ENCODE measurements at places on chromosomes 6 and 20.
A peak's percentile ranks its signal among the peaks of the same experiment; 100 is the strongest.

GRCh38 chr6:169844946-169845345, 93.5 kb downstream of the ERMARD start:
- DNase-seq = no peak

DNA sequence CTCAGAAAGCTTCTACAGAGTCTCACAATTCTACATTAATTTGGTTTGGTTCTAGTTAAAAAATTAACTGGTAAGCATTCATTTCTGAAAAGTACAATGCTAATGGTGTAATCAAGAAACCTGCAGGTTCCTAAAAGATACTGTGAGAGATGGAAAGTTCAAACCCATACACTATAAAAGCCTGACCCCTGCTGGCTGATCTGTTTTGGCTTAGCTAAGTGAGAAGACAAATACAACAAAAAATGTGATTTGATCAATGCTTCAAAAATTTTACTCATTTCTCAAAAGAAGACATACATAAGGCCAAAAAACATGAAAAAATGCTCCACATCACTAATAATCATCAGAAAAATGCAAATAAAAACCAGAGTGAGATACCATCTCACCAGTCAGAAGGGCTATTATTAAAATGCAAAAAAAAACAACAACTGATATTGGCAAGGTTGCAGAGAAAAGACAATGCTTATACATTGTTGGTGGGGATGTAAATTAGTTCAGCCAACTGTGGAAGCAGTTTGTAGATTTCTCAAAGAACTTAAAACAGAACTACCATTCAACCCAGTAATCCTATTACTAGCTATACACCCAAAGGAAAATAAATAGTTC, 102.8 kb downstream of the MOXD1 start:
- peak; percentile 16 for DNase-seq

- no peak for DNase-seq
Measured at GRCh38 chr6:139407718-139408222, 33.3 kb upstream of the CITED2 start.

- DNase-seq = no peak
Measured at GRCh38 chr6:13794184-13794583, 20.2 kb downstream of the MCUR1 start.

DNA sequence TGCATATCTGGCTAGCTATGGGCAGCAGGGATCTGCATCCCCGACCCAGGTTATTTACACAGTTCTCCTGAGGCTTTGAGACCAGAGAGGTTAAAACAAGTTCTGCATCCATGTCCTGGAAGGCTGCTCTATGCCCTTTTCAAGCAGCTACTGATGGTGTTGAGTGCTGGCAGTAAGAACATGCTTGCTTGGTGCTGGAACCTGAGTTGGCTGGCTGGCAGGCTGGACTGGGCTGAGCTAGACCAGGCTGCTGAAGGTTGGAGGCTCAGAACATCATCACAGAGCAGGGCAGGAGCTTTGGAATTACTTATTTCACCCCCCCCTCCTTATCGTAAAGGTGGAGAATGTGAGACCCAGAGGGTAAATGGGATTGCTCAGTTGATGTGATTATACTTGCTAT, 16.9 kb upstream of the LRFN2 start:
- DNase-seq = no peak

DNA sequence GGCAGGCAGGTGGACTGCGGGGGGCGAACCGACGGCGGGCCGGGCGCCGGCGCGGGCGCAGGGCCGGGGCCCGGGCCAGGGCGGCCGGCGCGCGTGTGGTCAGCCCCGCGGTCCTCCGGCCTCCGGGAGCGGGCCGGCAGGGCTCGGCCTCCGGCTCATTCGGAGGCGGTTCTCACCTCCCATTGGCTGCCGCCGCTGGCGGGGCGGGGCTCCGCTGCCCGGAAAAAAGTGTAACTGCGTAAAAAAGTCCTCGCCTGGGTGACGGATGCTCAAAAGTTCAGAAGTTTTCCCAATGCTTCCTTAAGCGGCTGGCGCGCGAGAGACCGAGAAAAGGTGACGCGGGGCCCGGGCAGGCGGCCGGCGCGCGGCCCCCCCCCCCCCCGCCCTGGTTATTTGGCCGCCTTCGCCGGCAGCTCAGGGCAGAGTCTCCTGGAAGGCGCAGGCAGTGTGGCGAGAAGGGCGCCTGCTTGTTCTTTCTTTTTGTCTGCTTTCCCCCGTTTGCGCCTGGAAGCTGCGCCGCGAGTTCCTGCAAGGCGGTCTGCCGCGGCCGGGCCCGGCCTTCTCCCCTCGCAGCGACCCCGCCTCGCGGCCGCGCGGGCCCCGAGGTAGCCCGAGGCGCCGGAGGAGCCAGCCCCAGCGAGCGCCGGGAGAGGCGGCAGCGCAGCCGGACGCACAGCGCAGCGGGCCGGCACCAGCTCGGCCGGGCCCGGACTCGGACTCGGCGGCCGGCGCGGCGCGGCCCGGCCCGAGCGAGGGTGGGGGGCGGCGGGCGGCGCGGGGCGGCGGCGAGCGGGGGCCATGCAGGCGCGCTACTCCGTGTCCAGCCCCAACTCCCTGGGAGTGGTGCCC, at the start of gene FOXC1:
Gene FOXC1, plus strand, starts transcription at position 268 of the 849 bp plus-strand sequence. Its CDS starts 531 bp downstream, at position 799.
- DNase-seq = peak; percentile 31

DNA sequence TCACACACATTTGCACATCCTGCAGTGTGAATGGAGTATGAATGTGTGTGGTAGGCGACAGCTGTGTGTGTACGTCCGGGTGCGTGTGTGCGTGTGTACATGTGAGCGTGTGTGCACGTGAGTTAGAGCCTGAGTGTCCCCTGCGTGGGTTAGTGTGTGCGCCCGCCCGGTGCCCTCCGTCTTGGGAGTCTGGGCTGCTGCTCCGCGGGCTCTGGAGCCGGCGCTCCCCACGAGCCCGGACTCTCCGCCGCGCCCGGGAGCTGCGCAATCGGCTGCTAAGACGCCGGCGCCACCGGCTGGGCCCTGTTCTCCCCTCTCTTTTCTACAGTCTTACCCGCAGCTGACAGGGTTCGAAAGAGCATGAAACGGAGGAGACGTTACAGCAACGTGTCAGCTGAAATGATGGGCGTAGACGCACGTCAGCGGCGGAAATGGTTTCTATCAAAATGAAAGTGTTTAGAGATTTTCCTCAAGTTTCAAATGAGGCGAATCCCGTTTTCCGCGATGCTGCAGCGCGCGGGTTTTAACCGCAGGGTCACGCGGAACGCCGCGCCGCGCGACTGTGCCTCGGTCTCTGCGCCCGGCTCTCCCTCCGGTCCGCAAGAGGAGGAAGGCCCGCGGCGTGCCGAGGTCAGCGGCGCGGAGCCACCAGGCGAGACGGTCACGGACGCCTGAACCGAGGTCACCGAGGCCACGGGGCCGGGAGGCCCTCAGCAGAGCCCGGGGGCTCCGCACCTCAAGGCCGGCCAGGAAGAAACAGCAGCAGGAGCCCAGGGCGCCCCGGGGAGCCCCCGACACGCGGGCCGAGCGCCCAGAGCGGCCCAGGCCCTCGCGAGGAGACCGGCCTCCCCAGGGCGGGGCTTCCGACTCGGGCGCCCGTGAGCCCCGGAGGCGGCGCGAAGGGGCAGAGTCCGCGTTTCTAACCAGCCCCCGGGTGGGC, 95.3 kb upstream of the BHLHE23 start:
- DNase-seq = peak; percentile 46

- no peak for DNase-seq
Measured at GRCh38 chr6:10528158-10528981, 7.2 kb downstream of the GCNT2 start.

DNA sequence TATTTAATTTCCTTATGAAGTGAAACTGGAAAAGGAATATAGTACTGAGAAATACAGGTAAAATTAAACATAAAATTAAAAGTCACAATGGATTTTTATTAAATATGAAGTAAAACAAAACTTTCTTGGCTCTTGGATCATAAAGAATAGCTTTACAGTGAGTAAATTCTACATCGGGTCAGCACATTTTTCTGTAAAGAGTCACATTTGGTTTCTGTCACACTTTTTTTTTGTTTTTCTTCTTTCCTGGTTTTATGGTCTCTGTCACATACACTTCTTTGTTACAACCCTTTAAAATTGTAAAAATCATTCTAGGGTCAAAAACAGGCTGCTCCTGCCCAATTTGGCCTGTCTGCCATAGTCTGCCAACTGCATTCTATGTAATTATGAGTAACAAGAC, 254.4 kb upstream of the POU3F2 start:
- no peak for DNase-seq

- no peak for DNase-seq
Measured at GRCh38 chr20:48523191-48523995, 304.4 kb downstream of the PREX1 start.

GRCh38 chr6:15453622-15454021, 207.8 kb downstream of the JARID2 start:
- no peak for DNase-seq

DNA sequence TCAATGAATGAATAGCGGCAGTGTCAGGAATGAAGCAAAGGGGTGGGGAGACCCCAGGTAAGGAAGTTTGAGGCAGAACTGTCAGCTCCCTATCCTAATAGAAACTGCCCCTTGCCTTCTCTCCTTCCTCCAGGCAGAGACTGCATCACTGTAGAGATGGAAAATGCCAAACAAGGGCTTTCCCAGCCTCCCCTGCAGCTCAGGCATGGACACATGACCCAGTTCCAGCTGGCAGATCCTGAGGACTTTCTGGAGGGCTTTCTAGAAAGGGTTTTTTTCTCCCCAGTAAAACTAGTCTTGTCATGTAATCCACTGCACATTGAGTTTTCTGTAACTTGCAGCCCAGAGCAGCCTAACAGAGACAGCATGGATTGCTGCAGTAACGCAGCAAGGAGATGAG, 17.9 kb upstream of the PNPLA1 start:
- no peak for DNase-seq

DNA sequence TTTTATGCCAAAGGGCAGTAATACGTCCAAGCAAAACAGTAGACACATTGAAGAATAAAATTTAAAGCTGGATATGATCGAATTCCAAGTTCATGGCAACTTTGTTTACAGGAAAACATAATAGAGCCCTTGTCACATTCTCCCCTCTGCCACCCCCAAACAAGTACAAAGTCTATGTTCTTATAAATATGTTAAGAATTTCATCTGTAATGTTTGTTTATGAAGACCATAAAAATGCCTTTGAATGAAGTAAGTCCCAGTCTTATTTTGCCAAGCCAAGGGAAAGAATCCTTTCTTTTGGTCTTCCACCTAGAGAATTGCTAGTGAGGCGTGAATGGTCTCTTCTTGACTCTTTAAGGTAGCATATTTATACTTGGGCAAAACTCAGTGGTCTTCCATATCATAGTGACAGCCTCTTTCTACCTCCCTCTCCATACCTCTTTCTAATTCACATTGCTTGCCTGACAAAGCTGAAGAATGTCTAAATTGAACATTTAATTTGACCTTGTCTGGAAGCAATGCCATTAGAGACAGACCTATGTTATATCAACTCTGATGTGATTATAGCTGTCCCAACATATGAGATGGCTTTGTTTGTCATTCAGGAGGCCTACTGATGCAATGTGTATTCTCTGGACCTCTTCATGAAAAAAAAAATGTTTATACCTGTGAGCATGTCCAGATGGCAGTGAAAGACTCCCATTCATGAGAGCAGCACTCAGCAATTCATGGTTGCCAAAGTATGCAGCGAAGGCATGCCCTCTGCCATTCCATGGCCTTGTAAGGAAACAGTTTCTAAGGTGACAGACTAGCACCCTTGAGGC, 70.6 kb upstream of the CCN2 start:
- no peak for DNase-seq

DNA sequence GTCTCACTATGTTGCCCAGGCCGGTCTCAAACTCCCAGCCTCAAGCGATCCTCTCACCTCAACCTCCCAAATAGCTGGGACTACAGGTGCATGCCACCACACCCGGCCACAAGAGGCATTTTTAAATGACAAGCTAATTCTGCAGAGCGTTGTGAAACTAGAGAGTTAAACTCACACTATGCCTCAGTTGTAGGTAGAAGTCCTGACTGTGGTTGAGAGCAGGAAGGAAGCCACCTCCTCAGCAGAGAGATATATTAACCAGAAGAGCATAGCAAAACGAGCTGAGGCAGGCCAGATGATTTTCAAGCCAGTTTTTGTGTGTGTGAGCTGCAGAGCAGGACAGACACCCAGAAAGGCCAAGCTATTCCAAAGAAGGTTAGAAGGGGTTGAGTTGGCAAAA, 150.3 kb downstream of the MBOAT1 start:
- no peak for DNase-seq

DNA sequence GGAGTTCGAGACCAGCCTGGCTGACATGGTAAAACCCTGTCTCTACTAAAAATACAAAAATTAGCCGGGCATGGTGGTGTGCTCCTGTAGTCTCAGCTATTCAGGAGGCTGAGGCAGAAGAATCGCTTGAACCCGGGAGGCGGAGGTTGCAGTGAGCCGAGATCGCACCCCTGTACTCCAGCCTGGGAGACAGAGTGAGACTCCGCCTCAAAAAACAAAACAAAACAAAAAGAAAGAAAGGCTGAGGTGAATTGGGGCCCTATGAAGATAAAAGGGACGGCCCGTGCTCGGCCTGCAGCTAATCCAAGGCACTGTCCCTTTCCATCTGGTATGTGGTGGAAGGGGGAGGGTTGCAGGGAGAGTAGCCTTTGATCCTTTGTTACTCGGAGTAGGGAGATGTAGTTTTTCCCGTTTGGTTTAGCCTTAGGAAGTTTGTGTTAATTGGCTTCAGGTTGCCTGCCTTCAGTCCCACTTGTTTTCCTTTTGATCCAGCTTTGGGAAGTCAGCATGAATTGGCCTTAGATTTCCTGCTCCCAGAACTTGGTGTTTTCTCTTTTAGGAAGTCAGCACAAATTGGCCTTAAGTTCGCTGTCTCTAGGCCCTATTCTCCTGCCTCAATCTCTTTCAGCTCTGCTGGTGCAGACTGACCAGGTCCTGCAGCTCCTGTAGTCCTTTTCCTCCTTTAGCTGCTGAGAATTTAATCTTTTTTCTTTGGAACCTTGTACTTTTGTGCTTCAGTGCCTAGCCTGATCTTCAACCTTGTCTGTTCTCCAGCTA, 36.1 kb upstream of the PAQR8 start:
- no peak for DNase-seq

- DNase-seq = no peak
Measured at GRCh38 chr6:111121789-111122350, 34.6 kb downstream of the SLC16A10 start.

DNA sequence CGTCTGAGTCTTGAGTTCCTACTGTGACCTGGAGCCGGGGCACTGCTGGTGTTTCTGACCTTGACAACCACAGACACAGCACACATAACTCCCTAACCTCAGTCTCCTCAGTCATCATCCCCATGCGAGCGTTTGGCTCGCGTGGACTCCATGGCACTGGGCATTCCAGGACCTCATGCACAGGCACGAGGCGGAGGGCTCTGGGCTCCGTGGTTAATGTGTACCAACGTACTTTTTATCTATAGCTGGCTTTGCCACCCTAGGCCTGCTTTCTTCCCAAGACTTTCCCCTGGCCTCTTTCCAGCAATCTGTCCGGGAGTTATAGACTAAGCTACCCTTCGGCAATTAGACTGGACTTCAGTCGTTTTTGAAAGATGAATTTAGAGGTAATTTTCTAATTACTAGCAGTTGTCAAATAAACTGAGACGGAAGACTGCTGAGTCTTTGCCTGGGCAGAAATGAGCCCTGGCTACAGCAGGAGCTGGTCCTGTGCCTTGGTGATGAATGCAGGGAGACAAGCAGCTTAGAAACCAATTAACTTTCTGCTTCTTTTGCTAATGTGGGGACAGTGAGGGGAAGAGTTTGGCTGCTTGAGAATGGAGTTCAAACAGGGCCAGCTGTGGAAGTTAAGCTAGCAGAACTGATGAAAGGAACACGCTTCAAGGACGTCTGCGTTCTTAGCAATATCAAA, 16.1 kb upstream of the CTCFL start:
- DNase-seq = no peak
